ENCODE measurements at places on chromosomes 7 and 10.

DNA sequence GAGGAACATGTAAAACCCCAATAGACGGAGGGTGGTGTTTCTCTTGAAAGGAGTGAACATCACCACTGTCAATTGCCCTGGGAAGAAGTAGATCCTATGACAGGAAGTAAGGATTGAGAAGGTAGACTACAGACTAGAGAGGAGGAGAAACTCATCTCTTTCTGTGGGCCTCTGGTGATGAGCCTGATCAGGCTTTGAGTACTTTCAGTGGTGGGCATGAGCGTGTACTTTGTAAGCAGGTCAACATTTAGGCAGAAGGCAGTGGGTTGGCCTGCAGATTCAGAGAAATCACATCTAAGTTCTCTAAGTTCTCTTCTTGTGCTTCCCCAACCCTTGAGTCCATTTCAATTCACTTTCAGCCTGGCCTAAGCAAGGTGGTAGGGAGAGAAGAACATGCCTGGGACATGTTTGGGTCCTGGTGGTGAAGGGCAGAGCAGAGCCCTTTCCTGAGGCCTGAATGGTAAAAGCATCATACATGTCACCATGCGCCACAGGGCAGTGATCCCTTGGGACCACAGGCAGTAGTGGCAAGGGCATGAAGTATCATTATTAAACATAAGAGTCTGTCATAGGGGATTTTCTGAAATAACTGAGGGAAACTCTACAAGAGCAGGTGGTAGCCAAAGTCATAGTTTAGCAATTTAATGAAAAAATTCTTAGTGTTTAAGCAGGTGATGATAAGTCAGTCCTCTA, 56.4 kb upstream of the ANKRD1 start:
- H3K4me3 ChIP-seq: no peak overlapping the region
- no peaks in the 10 kb centered on the region for H3K4me1 ChIP-seq

DNA sequence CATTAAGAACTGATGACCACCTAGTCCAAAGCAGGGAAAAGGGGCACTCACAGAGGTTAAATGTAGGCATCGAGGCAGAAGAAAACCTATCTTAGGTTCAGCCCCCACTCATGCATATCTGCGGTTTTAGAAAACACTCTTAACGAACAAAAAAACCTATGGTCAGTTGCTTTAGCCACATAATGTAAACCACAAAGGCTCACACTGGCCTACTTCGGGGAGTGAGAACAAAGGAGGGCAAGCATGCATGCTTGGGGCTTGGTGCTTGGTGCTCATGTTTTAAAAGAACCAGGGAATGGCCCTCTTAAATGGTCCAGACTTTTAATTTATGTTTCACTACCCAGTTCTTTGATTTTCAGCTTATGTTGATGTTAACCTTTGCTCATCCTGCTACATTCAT, 14.2 kb downstream of the INSYN2A start:
- DNase-seq: no peak
- H3K4me3 ChIP-seq: no peak overlapping the region
- no peaks in the 10 kb centered on the region for H3K27me3 ChIP-seq
- H3K4me1 ChIP-seq: no peaks in the 10 kb centered on the region

GRCh38 chr7:46291601-46292150, 370.6 kb upstream of the IGFBP3 start:
- no peaks in the 10 kb centered on the region for H3K4me1 ChIP-seq
- no peaks in the 10 kb centered on the region for H3K27me3 ChIP-seq
- DNase-seq: no peak
- H3K36me3 ChIP-seq: no peaks in the 10 kb centered on the region
- H3K4me3 ChIP-seq: no peak overlapping the region

- no peak overlapping the region for H3K27ac ChIP-seq
- no peaks in the 10 kb centered on the region for H3K27me3 ChIP-seq
- no peaks in the 10 kb centered on the region for H3K4me1 ChIP-seq
These were observed 128.5 kb downstream of the DKK1 start for GRCh38 chr10:52442576-52442975.

GRCh38 chr10:25820874-25821273, 113.2 kb upstream of the MYO3A start:
- no peak overlapping the region for H3K27ac ChIP-seq
- peak; percentile 51 for DNase-seq
- H3K36me3 ChIP-seq: no peaks in the 10 kb centered on the region
- no peaks in the 10 kb centered on the region for H3K27me3 ChIP-seq

- no peak overlapping the region for H3K27ac ChIP-seq
- H3K4me1 ChIP-seq: no peaks in the 10 kb centered on the region
- H3K4me3 ChIP-seq: no peak overlapping the region
- no peaks in the 10 kb centered on the region for H3K27me3 ChIP-seq
- no peak for DNase-seq
These were observed 128.2 kb downstream of the DOCK1 start for GRCh38 chr10:127033216-127034033.

- DNase-seq: no peak
- no peak overlapping the region for H3K27ac ChIP-seq
- no peaks in the 10 kb centered on the region for H3K4me1 ChIP-seq
- H3K27me3 ChIP-seq: no peaks in the 10 kb centered on the region
- H3K4me3 ChIP-seq: no peak overlapping the region
These were observed 230.4 kb downstream of the USP6NL start for GRCh38 chr10:11381023-11381422.

DNA sequence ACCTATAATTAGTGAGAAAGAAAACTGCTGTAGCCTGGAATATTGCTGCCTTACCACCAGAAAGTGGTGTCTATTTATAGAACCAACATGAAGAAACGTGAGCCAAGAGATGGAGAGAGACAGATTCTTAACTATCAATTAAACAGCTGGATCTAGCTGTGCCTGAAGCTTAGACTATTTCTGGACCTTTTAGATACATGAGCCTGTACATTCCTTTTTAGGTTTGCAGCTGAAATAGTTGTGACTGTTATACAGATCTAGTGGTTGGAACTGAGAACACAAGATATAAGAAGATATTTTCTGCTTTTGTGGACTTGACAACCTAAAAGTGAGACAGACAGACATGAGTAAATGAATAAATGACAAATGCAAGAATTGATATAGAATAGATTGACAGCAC, 73.4 kb downstream of the CDK14 start:
- no peaks in the 10 kb centered on the region for H3K27me3 ChIP-seq
- H3K4me3 ChIP-seq: no peak overlapping the region
- H3K36me3 ChIP-seq: no peaks in the 10 kb centered on the region
- no peak for DNase-seq
- no peak overlapping the region for H3K27ac ChIP-seq

- no peak for DNase-seq
- 0 out of 2 replicates have a peak overlapping the region, but pooled peaks have one; percentile 29 for H3K4me3 ChIP-seq
- H3K27me3 ChIP-seq: no peaks in the 10 kb centered on the region
- H3K27ac ChIP-seq: no peak overlapping the region
- no peaks in the 10 kb centered on the region for H3K36me3 ChIP-seq
These were observed 179.4 kb upstream of the INHBA start for GRCh38 chr7:41882256-41882655.

- no peak overlapping the region for H3K27ac ChIP-seq
- no peaks in the 10 kb centered on the region for H3K4me1 ChIP-seq
- H3K36me3 ChIP-seq: no peaks in the 10 kb centered on the region
- H3K4me3 ChIP-seq: no peak overlapping the region
- H3K27me3 ChIP-seq: no peaks in the 10 kb centered on the region
These were observed 4.1 kb downstream of the LRRC17 start for GRCh38 chr7:102916881-102917280.

GRCh38 chr7:112422842-112423496, 27.3 kb upstream of the IFRD1 start:
- no peaks in the 10 kb centered on the region for H3K36me3 ChIP-seq
- H3K27me3 ChIP-seq: no peaks in the 10 kb centered on the region
- H3K4me1 ChIP-seq: peaks cover 25% of the 10 kb centered on the region
- H3K27ac ChIP-seq: peak overlapping the region; percentile 39
- DNase-seq: peak; percentile 73

- no peaks in the 10 kb centered on the region for H3K36me3 ChIP-seq
- H3K27ac ChIP-seq: no peak overlapping the region
- H3K4me3 ChIP-seq: no peak overlapping the region
- H3K27me3 ChIP-seq: no peaks in the 10 kb centered on the region
These were observed 35.0 kb downstream of the CNNM1 start for GRCh38 chr10:99364125-99364524.

DNA sequence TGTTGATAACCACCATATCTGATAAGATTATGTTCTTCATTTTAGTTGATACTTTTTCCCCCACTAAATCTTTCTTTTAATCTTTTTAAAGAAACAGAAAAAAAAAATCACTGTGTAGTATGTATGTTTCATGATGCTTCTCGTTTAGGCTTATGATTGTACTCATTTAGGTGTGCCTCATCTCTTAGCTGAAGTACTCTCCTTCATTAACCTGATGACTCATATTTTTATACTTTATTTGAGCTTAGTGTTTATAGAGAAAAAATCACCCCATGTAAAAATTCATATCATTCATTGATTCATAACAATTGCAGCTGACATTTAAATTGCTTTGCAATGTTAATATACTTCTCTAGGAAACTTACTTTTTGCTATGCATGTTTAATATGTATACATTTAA, 158.9 kb downstream of the MLLT10 start:
- no peak overlapping the region for H3K4me3 ChIP-seq
- no peak for DNase-seq
- H3K36me3 ChIP-seq: peaks cover 7% of the 10 kb centered on the region
- no peaks in the 10 kb centered on the region for H3K27me3 ChIP-seq
- H3K27ac ChIP-seq: no peak overlapping the region

DNA sequence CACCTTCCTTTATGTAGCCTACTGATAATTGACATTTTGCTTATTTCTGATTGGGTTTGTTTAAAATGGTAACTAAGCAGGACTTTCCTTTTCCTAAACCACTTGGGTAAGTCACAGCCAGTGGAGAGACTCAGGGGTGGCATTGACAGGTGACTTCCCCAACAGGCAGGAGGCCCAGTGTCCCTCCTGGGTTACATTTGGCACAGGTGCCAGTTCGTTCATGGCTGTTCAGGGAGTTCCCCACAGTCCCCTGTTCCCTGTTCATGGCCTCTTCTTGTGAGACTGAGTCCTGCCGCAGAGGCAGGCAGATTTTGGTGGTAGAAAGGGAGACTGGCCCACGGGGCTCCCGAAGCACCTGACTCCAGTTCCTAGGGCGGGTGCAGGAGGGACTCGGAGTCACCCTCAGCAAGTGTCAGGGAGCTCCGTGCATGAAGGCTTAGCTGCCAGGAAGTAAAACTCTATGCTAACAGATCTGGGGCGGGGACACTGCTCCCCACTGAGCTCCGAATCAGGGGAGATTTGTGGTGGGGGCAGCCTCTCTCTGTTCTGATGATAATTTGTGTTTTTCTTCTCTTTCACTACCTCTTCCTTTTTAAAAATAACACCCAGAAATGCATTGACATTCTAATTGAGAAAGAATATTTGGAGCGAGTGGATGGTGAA, 84.1 kb downstream of the EZH2 start:
- no peaks in the 10 kb centered on the region for H3K4me1 ChIP-seq
- no peaks in the 10 kb centered on the region for H3K27me3 ChIP-seq
- no peak overlapping the region for H3K4me3 ChIP-seq
- no peak overlapping the region for H3K27ac ChIP-seq
- no peak for DNase-seq

GRCh38 chr10:119337796-119338432, 130.5 kb downstream of the GRK5 start:
- no peaks in the 10 kb centered on the region for H3K27me3 ChIP-seq
- no peaks in the 10 kb centered on the region for H3K4me1 ChIP-seq
- H3K27ac ChIP-seq: no peak overlapping the region
- H3K4me3 ChIP-seq: no peak overlapping the region
- no peaks in the 10 kb centered on the region for H3K36me3 ChIP-seq

- H3K36me3 ChIP-seq: no peaks in the 10 kb centered on the region
- no peak overlapping the region for H3K4me3 ChIP-seq
- no peak overlapping the region for H3K27ac ChIP-seq
- H3K27me3 ChIP-seq: no peaks in the 10 kb centered on the region
- H3K4me1 ChIP-seq: peaks cover 44% of the 10 kb centered on the region
- DNase-seq: no peak
These were observed 364.4 kb downstream of the CXCL12 start for GRCh38 chr10:44020322-44021111.

- H3K27ac ChIP-seq: no peak overlapping the region
- no peak overlapping the region for H3K4me3 ChIP-seq
- no peaks in the 10 kb centered on the region for H3K27me3 ChIP-seq
- no peaks in the 10 kb centered on the region for H3K4me1 ChIP-seq
These were observed 16.8 kb downstream of the VIM start for GRCh38 chr10:17244700-17245365.

- peak overlapping the region; percentile 99 for H3K27ac ChIP-seq
- DNase-seq: no peak
- H3K27me3 ChIP-seq: no peaks in the 10 kb centered on the region
These were observed 97.6 kb upstream of the GSDME start for GRCh38 chr7:24854866-24855265.

GRCh38 chr10:108439397-108439796, 1274.9 kb upstream of the SORCS1 start:
- no peaks in the 10 kb centered on the region for H3K36me3 ChIP-seq
- no peaks in the 10 kb centered on the region for H3K27me3 ChIP-seq
- DNase-seq: no peak
- H3K4me3 ChIP-seq: no peak overlapping the region
- no peak overlapping the region for H3K27ac ChIP-seq

DNA sequence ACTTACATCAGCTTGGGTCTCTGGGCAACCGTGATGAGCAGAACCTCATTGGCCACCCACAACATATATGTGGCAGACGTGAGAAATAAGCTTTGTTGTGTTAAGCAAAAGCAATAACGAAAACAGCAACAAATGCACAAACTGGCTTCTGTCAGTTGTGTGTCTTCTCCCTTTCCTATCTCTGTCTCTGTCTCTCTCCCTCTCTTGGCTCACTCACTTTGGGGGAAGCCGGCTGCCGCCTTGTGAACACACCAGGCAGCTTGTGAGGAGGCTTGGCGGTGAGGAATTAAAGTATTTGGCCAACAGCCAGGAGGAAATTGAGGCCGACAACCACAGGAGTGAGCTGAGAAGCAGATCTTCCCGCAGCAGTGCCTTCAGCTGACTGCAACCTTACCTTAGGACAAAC, 21.9 kb upstream of the CDCA7L start:
- DNase-seq: peak; percentile 67
- peaks cover 73% of the 10 kb centered on the region for H3K4me1 ChIP-seq
- no peaks in the 10 kb centered on the region for H3K27me3 ChIP-seq
- peak overlapping the region; percentile 46 for H3K4me3 ChIP-seq
- H3K36me3 ChIP-seq: no peaks in the 10 kb centered on the region

- no peak overlapping the region for H3K4me3 ChIP-seq
- no peak for DNase-seq
- no peaks in the 10 kb centered on the region for H3K27me3 ChIP-seq
- H3K4me1 ChIP-seq: no peaks in the 10 kb centered on the region
- peaks cover 2% of the 10 kb centered on the region for H3K36me3 ChIP-seq
These were observed 68.3 kb downstream of the UBE2H start for GRCh38 chr7:129884495-129884894.
